ENCODE measurements at places on chromosomes 12 and 14.

DNA sequence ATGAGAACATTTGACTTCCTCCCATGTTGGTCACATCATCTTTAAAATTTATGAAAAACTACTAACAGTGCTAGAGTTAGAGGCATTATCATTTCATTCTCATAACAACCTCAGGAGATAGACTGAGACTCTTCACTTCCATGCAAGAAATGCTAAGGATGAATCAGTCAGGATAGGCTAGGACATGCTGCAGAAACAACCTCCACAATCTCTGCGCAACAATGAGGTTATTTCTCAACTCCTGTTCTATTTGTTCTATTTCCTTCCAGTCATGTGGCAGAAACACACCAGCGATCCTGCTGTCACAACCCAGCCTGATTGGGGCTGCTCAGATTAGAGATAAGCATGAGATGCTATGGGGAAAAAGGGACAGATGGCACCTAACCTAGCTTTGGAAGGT is 49.0 kb upstream of the TMEM263 start:
- DNase-seq: no peak

GRCh38 chr14:35088514-35088913 is 33.3 kb downstream of the PPP2R3C start:
- DNase-seq: no peak

DNA sequence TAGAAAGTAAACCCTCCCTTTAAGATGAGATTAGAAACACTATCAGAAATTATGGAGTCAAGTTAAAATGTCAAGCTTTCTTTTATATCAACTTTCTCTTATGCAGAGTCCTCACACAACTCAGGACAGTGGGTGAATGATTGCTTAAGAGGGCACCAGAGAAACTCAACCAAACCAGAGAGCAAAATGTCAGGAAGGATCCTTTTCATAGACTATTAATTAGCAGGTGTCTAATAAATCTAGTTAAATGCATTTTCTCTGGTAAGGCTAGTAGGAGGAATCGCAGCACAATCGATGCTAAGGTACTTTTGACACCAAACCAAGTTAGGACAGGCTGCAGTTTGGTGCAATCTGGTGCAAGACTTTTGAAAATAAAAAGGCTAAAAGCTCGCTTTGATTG is 614.7 kb upstream of the FOXG1 start:
- DNase-seq: no peak

- DNase-seq: no peak
These were observed 4.9 kb downstream of the MMP14 start for GRCh38 chr14:22841311-22841710.
